ENCODE measurements at places on chromosomes 16 and 17. TPM values are rescaled to one million over a fixed set of nuclear protein-coding genes. Genes with fewer than 3 reads are reported as not detected.

MLYCD gene
- 5.2 TPM for total RNA-seq

CCL7 gene
- not detected for total RNA-seq

MYH2 gene
- 0.05 TPM for total RNA-seq

DNA sequence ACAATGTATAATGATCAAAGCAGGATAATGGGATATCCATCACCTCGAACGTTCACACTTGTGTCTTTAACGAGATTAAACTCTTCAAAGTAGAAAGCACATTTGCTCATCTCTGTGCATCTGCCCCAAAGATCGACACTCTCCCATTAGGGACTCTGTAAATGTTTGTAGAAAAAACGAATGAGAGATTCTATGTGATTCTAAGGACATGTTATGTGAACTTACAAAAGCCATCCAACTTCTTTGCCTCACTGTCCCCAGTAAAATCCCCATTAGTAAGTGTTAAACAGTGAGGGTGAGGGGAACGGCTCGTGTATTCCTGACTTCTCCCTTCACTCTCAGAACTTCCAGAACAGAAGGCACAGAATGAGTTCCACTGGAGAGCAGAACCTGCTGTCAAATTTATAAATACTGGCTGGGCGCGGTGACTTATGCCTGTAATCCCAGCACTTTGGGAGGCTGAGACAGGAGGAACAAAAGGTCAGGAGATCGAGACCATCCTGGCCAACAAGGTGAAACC is 134.1 kb downstream of the WSCD1 start:
- no peak for DNase-seq

DNA sequence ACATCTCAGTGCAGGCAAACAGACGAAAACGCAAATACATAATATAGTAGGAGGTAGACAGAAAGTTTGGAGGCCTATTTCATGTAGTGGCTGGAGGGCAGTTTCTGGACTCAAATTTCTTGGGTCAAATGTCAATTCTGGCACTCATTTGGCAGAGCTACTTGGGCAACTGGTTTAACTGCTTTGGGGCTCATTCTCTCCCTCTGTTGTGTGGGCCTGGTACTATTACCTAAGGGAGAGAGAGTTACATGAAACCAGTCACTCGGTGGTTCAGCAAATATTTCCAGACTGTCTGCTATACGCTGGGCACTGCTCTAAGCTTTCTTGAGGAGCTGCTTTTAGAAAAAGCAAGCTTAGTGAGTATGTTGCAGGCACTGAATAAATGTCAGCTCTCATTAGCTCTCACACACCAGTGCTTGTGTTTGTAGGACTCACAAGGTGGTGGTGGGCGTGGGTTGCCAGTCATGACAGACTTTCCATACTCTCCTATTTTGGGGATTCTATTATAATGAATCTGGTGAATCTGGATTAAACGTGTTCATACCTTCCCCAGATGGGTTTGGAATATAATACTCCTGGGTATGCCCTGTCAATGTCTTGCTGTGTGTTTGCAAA is 1.8 kb upstream of the SHISA9 start:
- no peak for DNase-seq

GRCh38 chr16:73051961-73052360 is 4.0 kb upstream of the ZFHX3 start:
- no peak for DNase-seq

GRCh38 chr17:31414550-31414918 is 23.1 kb downstream of the RAB11FIP4 start:
- no peak for DNase-seq

- no peak for DNase-seq
These were observed 187.0 kb downstream of the SOX9 start for GRCh38 chr17:72307836-72308235.

- DNase-seq: no peak
These were observed 8.9 kb upstream of the SERPINF2 start for GRCh38 chr17:1733759-1734158.

GRCh38 chr17:75295201-75296158 is 6.2 kb upstream of the SLC25A19 start:
- DNase-seq: no peak

- no peak for DNase-seq
These were observed 18.6 kb downstream of the FLOT2 start for GRCh38 chr17:28878981-28879380.

DNA sequence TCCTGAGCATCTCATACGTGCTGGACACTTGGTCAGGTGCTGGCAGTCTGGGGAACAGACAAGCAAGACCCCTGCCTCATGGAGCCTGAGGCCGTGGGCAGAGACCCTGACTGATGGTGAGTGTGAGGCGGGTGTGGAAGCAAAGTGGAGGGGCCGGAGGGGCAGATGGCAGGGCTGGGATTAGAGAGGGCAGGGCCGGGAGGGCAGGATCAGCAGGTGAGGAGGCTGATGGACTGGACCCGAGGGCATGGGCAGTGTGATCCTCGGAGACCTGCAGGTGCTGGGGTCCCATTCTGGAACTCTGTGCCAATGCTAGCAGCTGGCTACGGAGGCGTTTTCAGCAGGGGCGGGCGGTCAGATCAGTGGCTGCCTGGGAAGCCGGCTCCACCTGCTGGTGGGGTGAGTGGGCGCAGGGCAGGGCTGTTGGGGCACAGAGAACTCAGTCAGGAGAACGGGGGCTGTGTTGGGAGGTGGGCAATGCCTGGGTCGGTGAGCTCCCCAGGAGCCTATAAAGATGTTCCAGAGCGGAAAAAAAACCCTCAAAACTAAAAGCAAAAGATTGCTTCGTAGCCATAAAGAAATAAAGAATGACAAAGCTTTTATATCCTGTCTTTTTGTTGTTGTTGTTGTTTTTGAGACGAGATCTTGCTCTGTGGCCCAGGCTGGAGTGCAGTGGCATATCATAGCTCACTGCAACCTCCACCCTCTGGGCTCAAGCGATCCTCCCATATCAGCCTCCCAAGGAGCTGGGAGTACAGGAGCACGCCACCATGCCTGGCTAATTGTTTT is 8.9 kb upstream of the C16orf74 start:
- no peak for DNase-seq

- DNase-seq: no peak
These were observed 7.0 kb downstream of the TMC8 start for GRCh38 chr17:78137392-78138203.

- DNase-seq: no peak
These were observed 27.6 kb upstream of the KPNB1 start for GRCh38 chr17:47622180-47622549.

DNA sequence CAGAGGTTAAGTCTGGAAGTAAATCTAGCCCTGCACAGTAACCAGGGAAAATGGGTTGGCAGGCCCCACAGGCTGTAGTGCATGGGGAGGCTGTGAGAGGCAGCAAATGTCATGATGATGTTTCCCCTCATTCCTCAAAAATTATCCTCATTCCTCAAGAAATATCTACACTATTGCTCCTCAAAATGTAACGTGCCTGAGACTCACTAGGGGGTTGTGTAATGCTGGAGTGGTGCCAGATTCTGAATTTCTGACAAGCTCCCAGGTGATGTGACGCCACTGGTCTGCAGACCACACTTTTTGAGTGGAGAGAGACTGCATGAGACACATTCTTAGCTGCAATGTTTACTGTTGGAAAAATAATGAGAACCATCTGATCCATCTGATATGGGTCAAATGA is 1.2 kb upstream of the MPP3 start:
- DNase-seq: no peak

DNA sequence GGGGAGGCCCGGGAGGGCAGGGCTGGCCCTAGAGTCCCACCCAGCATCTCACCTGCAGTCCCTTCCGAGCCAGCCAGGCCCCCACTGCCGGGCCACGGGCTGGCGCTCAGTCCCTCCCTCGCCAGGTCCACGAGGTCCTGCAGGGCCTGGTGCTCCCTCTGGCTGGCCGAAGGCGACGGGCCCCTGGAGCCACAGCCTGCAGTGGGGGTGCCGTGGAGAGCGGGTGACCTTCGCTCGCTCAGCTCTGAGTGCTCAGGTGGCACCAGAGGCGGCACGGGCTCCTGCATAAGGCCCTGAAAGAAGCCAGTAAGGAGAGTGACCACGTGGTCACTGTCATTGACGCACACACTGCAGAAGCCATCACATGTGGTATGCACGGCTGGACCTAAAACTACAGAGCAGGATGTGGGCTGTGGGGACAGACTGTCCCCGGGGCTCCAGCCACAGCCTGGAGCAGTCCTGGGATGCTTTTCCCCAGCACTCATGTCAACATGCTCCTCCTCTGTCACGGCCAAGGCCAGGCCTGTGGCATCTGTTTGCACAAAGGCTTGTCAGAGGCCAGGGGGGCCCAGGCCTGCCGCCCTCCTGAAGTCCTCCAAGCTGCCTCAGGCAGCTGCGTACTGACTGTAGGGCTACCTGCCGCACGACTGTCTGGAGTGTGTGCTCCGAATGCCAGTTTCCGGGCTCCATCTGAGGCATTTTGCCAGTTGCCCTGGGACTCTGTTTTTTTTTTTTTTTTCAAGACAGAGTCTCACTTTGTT is 15.1 kb downstream of the SLX4 start:
- no peak for DNase-seq

DNA sequence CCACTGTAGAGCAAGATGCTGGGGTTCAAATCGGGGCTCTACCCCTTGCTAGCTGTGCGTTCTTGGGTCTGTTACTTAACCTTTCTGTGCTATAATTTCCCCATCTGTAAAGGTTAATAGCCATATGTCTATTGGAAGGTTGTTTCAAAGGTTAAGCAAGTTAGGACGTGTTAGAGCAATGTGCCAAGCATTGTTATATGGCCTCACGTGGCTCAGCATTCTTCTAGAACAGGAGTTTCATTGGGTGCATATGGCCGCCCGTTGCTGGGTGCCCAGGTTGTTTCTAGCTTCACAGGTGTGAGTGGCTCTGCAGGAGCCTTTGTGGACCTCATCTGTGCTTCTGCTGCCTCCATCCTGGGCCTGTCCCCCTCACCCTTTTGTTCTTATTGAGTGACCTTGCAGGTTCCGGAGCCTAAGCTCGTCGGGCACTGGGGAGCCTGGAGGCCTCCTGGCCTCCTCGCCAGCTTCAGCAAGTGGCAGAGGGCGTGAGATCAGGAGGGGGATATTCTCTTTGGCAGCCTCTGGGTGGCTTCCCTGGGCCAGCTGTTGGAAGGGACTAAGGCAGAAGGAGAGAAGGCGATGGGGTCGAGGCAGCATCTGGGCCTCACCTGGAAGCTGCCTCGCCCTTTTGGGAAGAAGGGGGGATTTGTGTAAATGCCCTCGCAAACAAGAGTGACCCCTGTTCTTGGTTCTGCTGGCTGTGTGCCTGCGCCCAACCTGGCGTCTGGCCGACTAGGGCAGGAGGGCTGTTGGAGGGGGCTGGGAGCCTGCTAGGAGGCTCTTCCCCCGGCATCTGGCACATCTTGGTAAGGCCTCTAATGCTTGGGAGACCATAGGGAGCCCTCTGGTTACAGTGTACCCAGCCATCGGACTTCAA is 80.2 kb upstream of the CIBAR2 start:
- no peak for DNase-seq

DNA sequence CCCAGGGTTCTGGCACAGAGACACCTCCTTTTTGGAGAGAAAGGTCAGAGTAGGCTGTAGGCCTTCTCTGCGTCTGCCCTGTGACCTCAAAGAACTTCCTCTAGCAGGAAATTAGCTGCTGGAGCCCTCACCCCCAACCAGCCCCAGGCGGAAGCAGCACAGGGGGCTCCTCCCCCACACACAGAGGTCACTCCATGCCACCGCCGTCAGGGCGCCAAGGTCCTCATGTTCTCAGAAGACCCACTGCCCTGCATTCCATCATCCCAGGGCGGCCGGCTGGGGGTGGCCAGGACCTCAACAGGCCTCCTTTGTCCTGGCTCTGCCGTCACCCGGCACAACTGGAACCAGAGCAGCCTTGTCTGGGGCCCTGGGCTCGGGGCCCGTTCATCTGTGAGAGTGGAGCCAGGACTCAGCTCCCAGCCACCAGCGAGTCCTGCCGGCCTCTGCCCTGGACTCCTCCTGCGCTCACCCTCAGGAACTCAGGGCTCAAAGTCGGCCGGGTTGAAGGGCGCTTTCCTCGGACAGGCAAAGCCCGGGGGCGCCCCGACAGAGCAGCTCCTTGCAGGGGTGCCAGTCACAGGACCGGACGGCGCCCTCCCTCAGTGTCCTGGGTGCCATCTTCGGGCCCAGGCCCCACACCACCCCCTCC is 1.2 kb downstream of the TMC6 start:
- DNase-seq: peak; percentile 68

GRCh38 chr17:32007463-32008298 is 498 bp downstream of the LRRC37B start:
- DNase-seq: peak; percentile 41

DNA sequence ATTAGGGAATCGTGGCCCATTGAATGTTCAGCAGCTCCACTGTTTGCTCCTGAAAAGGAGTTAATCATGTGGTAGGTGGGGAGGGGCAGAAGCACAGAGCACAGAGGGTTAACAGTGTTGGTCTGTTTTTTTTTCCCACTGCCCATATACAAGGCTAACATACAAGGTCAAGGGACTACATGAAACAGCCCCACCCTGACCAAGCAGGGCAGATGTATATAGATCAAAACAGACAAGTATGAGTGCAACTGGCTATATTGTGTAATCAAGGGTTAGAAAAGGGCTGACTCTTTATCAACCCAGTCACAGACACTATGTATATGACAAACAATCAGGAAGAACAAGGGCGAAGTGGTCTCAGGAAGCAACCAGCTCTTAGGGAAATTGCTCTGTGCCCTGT is 186.6 kb upstream of the CDH11 start:
- no peak for DNase-seq

DNA sequence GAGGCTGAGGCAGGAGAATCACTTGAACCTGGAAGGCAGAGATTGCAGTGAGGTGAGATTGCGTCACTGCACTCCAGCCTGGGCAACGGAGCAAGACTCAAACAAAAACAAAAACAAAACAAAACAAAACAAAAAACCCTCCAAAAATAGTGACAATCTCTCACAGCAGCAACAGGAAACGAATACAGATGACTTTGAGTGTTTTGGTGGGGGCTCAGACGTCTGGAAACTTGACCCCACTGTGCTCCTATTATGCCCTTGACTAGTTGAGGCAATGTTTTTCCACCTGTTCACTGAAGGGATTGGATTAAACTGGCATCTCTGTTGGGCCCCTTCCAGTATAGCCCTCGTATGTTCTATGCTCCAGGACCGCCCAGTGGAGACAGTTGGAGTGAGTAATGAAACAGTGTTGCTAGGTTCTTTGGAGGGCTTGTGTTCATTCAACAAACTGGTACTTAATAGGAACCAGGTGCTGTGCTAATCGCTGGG is 167.0 kb downstream of the UTP18 start:
- no peak for DNase-seq

- DNase-seq: no peak
These were observed 20.1 kb downstream of the CPNE2 start for GRCh38 chr16:57112403-57113041.

- DNase-seq: no peak
These were observed 3.7 kb upstream of the MRPL28 start for GRCh38 chr16:373848-374615.
